ENCODE measurements at places on chromosomes 4 and X. TPM values are rescaled to one million over a fixed set of nuclear protein-coding genes. Genes with fewer than 3 reads are reported as not detected.

Gene TNMD
- not detected for total RNA-seq

Gene TBC1D8B
- 4.2 TPM for total RNA-seq

Gene MMAA
- total RNA-seq = 2.6 TPM

Gene MAGEB2
- total RNA-seq = not detected

Gene PWWP3B
- total RNA-seq = 0.19 TPM

Gene ARMCX2
- total RNA-seq = 39.5 TPM

Gene SOX3
- total RNA-seq = not detected

Gene KIAA1210
- total RNA-seq = not detected

Gene GYG2
- under 0.01 TPM for total RNA-seq

Gene CSN1S1
- total RNA-seq = not detected

Gene UGT2B11
- not detected for total RNA-seq

Gene LEF1
- 0.67 TPM for total RNA-seq

Gene CLDN34
- total RNA-seq = not detected

Gene TIGD2
- total RNA-seq = 3.3 TPM

Gene CXorf49
- total RNA-seq = not detected

Gene PABPC1L2B
- total RNA-seq = not detected

Gene EGFL6
- total RNA-seq = not detected

Gene PFKFB1
- 0.10 TPM for total RNA-seq

Gene TMSB15C
- 5.0 TPM for total RNA-seq

Gene TMEM35A
- 2.9 TPM for total RNA-seq

Gene SPANXN5
- not detected for total RNA-seq

Gene MSANTD1
- 1.1 TPM for total RNA-seq

Gene SYTL4
- total RNA-seq = 8.8 TPM

Gene AFM
- not detected for total RNA-seq

Gene MAGEA10
- total RNA-seq = not detected

Gene CDS1
- total RNA-seq = not detected

Gene BGN
- 71.8 TPM for total RNA-seq

Gene PRAF2
- 9.8 TPM for total RNA-seq

Gene POU3F4
- total RNA-seq = not detected

Gene HSFX3
- not detected for total RNA-seq

Gene PCSK1N
- total RNA-seq = 0.29 TPM

Gene MCTS1
- 47.0 TPM for total RNA-seq

Gene MTNR1A
- not detected for total RNA-seq

Gene CT47B1
- total RNA-seq = not detected

Gene TLR2
- total RNA-seq = 0.57 TPM

Gene NAP1L2
- 1.2 TPM for total RNA-seq

Gene TRAM1L1
- total RNA-seq = 1.1 TPM

Gene CXCR3
- total RNA-seq = not detected

Gene BST1
- 49.3 TPM for total RNA-seq

Gene CEP44
- 5.9 TPM for total RNA-seq

Gene MRFAP1
- total RNA-seq = 113 TPM

Gene FGFR3
- total RNA-seq = 0.33 TPM

Measured in vein endothelial cell (primary cell).